ENCODE measurements at places on chromosomes 12 and 14. TPM values are rescaled to one million over a fixed set of nuclear protein-coding genes. Genes with fewer than 3 reads are reported as not detected.

SRGAP1 gene
- 13.5 TPM for total RNA-seq

GRCh38 chr12:68479896-68480291, 130.8 kb upstream of the RAP1B start:
- no peak for DNase-seq
- no peaks in the 10 kb centered on the region for H3K4me1 ChIP-seq
- no peak overlapping the region for H3K27ac ChIP-seq
- H3K36me3 ChIP-seq, result no peaks in the 10 kb centered on the region
- no peak overlapping the region for H3K4me3 ChIP-seq

PLEK2 gene
- total RNA-seq, result 10.8 TPM

DNA sequence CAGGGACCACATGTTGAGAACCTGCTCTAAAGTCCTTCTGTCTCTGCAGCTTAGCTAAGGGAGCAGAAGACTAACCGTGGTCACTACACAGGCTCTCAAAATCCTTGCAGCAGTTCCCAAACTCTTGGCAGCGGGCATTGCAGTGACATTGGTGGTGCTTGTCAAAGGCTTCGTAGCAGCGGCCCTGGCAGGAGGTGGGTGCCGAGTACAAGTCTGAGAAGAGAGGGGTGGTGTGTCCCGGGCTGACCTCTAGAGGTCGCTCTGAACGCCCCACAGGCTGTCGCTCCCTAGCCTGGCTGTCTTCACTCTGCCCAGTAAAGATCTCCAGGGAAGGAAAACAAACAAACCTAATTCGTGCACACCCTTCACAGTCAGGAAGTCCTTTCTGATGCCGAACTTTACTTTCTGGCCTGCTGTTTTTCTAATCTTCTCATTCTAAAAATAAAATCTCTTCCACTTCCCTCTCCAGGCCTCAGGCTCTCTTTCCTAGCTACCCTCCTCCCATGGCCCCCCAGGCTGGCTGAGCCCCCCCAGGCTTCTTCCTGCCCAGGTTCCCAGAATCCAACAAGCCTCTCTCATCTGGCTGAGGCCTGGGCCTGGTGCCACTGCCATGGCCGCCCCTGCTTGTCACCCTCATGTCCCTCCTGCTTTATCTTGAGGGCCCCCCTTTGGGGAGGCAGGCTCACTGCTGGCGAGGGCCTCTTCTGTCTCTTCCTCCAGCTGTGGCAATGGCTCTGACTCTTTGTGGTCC, 7.7 kb downstream of the ENDOU start:
- no peaks in the 10 kb centered on the region for H3K36me3 ChIP-seq
- H3K27me3 ChIP-seq, result no peaks in the 10 kb centered on the region

GRCh38 chr12:64034901-64035576, 187.1 kb downstream of the KICS2 start:
- H3K4me1 ChIP-seq, result no peaks in the 10 kb centered on the region
- DNase-seq, result no peak
- H3K4me3 ChIP-seq, result no peak overlapping the region

DNA sequence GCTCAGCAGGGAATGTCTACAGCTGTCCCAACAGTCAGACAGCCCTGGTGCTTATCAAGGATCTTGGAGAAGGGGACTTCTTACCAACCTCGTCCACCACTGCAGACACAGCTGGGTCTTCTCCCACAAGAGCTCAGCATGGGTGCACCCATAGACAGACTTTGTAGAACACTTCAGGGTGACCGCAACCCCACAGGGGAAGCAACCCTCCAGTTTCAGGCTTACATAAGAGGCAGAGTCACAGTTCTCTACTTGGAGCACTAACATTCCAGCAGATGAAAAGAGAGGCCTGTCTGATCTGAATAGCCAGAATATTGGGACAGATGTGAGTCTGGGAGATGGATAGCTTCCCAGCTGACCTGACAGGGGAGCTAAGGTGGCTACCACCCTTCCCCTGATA, 3.5 kb upstream of the CLEC1A start:
- no peak overlapping the region for H3K27ac ChIP-seq
- no peak overlapping the region for H3K4me3 ChIP-seq
- no peaks in the 10 kb centered on the region for H3K27me3 ChIP-seq
- H3K36me3 ChIP-seq, result no peaks in the 10 kb centered on the region
- DNase-seq, result no peak

GALNT8 gene
- total RNA-seq, result 0.25 TPM

DNA sequence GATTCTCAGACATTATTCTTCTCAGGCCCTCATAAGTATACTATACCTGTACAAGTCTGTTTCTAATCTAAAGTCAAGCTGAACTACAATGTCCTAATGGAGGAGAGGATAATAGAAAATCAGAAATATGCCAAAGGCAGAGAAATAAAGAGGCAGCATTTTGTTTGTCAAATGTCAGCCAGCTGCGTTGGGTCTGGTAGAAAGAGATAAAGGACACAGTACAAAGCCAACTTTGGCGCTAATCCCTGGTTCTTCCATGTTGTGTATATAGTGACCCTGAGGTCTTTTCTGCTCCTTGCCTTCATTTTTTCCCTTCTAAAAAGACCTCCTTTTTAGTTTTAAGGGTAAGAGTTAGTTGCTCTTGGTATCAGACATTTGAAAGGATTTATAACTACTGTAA, 103.1 kb downstream of the PRICKLE1 start:
- no peaks in the 10 kb centered on the region for H3K36me3 ChIP-seq
- H3K4me3 ChIP-seq, result no peak overlapping the region
- no peak for DNase-seq
- no peaks in the 10 kb centered on the region for H3K27me3 ChIP-seq
- no peaks in the 10 kb centered on the region for H3K4me1 ChIP-seq

BCL11B gene
- total RNA-seq, result 3.3 TPM

- H3K27me3 ChIP-seq, result no peaks in the 10 kb centered on the region
- H3K4me3 ChIP-seq, result no peak overlapping the region
- H3K36me3 ChIP-seq, result no peaks in the 10 kb centered on the region
Observed at GRCh38 chr14:61190341-61190740, 90.8 kb downstream of the TMEM30B start.

DNA sequence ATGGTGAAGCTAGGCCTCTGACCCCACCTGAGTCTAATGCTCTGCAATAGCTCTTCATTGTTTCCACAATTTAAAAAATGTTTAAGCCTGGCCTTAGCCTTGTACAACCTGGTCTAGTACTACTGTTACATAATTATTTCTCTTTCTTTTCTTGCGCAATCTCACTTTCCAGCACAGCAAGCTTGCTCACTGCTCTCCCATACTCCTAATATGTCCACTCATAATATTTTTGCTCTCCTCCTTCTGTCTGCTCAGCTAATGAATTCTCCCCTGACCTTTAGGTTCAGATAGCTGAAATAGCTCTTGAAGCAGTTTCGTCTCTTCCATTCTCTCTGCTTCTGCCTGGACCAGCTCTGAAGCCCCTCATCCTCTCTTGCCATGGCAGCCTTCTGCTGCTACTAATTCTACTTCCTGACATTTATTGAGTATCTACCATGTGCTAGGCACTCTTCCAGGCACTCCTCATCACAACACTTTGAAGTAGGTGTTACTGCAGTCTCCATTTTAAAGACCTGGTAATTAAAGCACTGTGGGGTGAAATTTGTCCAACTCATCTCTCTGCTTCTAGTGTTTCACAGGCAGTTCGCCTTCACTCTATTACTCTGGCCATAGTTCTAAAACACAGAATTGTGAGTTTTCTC, 2.8 kb upstream of the SLC48A1 start:
- no peaks in the 10 kb centered on the region for H3K36me3 ChIP-seq
- H3K4me1 ChIP-seq, result peaks cover 8% of the 10 kb centered on the region
- no peak overlapping the region for H3K4me3 ChIP-seq
- DNase-seq, result no peak
- no peak overlapping the region for H3K27ac ChIP-seq

A2M gene
- total RNA-seq, result 971 TPM

RTL1 gene
- not detected for total RNA-seq

DNA sequence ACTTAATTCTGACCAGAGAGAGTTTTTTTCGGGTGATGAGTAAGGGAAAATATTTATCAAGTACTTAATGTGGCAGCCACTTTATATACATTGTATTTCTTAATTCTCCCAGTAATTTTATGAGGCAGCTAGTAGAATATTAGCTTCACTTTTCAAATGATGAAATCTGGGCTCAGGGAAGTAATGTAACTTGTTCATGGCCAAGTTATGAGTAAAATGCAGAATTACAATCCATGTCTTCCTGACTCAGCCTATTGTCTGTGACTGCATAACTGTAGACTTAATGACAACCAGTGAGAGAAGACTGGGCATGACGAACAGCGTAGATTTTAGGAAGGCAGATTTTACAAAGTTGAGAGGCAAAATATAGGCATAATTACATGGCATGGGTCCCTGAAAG, 106.7 kb upstream of the MIS18BP1 start:
- no peaks in the 10 kb centered on the region for H3K36me3 ChIP-seq
- H3K4me3 ChIP-seq, result no peak overlapping the region
- no peak for DNase-seq
- no peak overlapping the region for H3K27ac ChIP-seq
- H3K4me1 ChIP-seq, result no peaks in the 10 kb centered on the region
- H3K27me3 ChIP-seq, result no peaks in the 10 kb centered on the region

GRCh38 chr12:45407981-45408728, 192.3 kb downstream of the ANO6 start:
- H3K27me3 ChIP-seq, result no peaks in the 10 kb centered on the region
- DNase-seq, result no peak
- peaks cover 18% of the 10 kb centered on the region for H3K36me3 ChIP-seq

DUSP16 gene
- 27.4 TPM for total RNA-seq

Data from kidney (tissue), 22 donors.